T-helper 2 cell (primary cell): ENCODE measurements at places on chromosomes 1 and 21.

DNA sequence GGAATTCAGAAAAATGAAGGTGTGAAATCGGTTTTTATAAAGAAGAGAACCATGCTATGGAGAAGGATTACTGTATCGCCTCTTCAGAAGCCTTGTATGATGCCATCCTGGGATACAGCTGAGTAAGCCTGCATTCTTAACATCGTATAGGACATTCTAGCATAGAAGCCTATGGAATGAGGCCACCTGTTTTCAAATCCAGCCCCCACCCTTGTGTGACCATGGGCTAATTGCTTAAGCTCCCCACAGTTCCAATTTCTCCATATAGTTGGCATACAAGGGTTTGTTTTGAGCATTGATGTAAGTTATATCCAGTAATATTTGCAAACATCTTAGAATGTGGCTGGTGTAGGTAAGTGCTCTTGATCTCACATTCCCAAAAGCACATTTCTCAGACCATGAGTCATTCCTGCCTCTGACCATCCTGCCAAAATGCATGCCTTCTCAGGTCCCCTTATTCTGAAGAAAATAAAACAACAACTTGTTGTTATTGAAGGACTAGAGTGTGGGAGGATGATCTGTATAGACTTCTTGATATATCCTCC, 1.5 kb downstream of the OR14A2 start:
- DNase-seq = no peak

GRCh38 chr21:38821248-38821647, 15.5 kb downstream of the ETS2 start:
- no peak for DNase-seq

DNA sequence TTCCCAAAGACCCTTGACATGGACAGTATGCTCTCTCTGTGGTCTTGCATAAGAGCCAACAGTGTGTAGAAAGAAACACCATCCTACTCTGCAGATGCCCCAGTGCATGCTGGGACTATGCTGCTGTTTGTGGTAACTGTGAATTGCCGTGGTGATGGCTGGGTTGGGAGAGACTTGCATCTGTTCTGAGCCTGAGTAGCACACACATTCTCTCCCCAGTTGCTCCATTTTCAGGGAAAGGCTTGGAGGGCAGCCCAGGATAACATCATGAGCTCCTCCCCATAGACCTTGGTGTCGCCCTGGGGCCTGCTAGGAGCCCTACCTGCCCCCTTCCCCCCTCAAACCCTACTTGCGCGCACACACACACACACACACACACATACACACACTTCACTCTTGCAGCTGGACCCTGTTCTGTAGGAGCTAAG, 120.9 kb upstream of the IPO9 start:
- DNase-seq = no peak

GRCh38 chr1:212873518-212873917, 15.4 kb downstream of the FLVCR1 start:
- DNase-seq = no peak

DNA sequence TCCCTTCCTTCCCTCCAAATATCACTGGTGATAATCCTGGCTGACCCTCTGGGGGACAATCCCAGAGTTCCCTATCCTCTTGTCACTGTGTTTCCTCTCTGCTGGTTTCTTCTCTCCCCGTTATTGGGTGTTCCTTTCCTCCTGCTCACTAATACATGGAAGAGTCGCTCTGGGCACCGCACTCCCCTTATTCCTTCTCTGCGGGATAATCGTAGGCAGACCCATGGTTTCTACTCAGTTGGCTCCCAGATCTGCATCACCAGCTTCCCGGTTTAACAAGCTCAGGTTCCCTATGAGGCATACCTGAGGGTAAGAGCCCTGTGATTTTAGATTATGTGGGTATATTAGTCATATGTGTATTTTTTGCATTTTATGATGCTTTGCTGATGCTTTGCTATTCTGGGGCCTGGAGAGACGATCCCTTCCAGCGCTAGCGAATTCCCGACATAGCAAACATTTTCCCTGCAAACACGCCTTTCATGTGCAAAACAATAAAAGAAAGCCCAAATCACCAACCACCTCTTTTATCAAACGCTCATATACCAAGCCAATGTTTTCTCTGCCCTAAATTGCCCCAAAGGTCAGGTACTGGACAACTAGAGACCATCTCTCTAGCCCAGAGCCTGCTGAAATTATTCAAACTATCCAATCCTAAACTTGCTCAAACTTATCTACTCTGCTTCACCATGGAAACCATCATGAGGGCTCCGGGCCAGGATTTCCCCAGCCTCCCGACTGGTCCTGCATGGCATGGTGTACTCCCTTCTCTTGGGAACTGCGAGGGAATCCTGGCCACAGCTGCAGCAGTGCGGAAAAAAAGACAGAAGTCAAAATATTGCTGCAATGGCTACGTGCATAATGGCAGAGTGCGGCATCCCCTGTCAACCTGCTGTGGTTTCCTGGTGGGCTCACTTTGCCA, 84.2 kb downstream of the PCP4 start:
- DNase-seq = no peak

DNA sequence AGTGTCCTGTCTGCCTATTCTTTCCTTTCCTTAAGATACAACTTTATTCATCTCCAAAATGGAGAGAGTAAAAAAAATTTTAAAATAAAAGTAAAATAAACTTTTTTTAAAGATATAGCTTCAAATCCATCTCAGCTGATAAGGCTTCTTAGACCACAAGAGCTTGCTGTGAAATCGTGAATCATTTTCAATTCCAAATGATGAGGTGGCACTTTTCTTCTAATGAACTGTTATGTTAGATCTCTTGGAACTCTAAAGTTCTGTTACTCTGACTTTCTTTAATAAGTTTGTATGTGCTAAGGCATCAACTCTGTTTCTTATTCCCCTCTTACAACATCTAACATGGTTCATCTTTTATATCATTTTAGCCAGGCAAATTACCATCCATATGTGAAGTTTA, 4.5 kb downstream of the SH3GLB1 start:
- DNase-seq = no peak

DNA sequence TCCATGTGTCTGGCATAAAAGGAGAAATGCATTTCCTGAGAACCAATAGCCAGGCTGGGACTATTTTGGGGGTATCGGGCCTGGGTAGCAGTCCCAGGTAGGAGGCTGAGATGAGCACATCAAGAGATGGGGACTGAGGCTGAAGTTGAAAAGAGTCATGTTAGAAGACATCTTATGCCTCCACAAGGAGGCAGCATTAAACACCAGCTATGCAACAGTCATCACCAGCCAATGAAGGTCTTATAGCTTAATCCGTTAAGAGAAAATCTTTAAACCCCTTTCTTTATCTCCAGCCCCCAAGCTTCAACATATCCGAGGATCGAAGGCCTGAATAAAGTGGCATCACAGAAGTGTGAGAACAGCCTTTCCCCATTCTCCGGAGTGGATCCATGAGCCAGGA, 640.7 kb upstream of the PTBP2 start:
- no peak for DNase-seq

GRCh38 chr1:150815871-150816270, 7.8 kb upstream of the CTSK start:
- DNase-seq = no peak

DNA sequence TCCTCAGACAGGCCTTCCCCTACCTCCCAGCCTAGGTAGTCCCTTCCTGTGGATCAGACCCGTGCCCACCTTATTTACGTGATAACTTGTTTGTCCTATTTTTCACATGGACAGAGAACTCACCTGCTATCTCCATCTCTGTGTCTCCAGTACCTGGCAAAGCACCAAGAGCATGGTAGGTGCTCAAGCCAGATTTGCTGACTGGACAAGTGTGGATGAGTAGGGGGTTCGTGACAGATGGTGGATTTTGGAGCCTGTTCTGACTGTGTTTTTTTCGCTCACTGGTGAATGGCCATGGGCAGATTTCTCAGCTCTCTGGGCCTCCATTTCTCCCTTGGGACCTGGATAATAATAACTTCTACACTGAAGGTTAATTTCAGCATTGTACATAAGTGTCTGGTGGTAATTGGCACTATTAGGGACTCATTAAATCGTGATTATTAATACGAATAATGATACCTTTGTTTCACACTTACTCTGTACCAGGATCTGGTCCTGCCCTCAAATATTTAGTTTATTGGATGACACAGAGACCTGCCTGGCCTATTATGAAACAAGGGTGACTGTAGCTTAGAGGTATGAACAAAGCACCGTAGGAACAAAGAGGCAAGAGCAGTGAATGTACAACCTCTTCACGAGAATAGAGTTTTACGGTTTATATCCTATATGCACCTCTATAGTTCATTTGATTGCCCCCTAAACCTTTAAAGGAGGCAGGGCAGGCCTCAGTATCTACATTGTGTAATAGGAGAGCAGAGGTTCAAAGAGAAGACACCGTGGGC, 24.5 kb upstream of the SLC26A9 start:
- DNase-seq = no peak

GRCh38 chr1:89274411-89274857, 1.8 kb upstream of the GBP5 start:
- DNase-seq = peak; percentile 41

GRCh38 chr21:25170681-25171080, 436.6 kb downstream of the MRPL39 start:
- no peak for DNase-seq

- DNase-seq = peak; percentile 75
Measured at GRCh38 chr1:205791568-205792180, 16.4 kb upstream of the RAB29 start.

GRCh38 chr21:36113647-36114428, 21.0 kb upstream of the CBR3 start:
- DNase-seq = peak; percentile 91

GRCh38 chr1:116775116-116775752, 21.0 kb downstream of the CD2 start:
- no peak for DNase-seq

DNA sequence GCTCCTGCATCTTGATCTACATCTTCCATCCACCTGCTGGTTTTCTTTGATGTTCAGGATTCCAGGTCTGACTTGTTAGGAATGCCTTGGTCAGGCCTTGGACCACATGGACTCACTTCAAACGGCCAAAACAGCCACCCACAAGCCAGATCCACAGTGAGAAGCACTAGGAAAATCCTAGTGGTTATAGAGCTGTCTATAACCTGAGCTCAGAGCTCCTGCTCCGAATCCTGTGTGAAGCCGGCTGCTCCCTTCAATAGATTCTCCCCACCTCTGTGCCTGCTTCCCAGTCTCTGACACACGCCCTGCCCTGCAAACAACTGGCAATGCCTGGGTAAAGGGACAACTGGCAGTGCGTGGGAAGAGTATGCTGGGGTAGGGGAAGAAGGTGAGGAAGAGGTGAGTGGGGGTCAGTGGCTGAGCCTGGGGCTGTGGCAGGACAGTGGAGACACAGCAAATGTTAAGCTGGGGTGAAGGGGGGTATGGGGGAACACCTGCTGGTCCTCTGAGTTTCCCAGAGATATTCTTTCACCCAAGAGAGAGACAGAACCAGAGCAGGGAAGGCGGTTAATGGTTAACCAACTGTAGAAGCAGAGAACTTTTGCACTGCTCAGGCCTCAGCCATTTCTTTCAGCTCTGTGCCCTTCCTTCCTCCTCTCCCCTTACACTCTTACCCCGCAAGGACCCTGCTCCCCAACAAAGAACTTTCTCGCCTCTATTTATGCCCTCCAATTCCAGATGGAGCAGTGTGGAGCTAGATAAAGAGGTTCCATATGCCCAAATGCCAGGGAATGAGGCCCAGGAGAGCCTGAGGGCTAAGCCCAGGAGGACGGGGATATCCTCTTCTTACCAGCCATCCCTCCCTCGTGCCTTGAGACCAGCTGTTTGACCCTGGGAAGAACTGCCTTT, 4.5 kb downstream of the PLXNA2 start:
- DNase-seq = no peak

- no peak for DNase-seq
Measured at GRCh38 chr21:40130476-40130875, 263.2 kb downstream of the PCP4 start.

DNA sequence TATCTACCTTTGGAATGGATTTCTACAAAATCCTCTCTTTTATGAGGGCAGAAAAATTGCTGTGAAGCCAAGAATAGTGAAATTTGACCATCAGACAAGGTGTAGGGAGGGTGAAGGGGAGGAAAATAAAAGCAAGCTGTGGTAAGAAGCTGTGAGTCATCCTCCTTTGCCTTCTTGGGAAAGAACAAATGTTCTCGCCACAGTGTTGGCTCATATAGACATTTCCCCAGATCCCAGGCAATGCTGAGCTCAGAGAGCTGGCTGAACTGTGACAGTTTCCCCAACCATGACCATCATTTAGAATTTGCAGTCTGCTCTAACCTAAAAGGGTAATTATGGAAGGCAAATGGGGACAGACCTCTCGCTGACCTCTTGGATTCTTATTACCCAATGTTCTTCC, 235.4 kb downstream of the PBX1 start:
- DNase-seq = no peak

GRCh38 chr21:31647650-31648049, 11.8 kb upstream of the SOD1 start:
- DNase-seq = no peak

GRCh38 chr1:4784761-4785160, 130.4 kb downstream of the AJAP1 start:
- DNase-seq = no peak

GRCh38 chr1:152148051-152148450, 11.0 kb downstream of the RPTN start:
- no peak for DNase-seq

GRCh38 chr1:26602378-26602959, 72.9 kb downstream of the RPS6KA1 start:
- peak; percentile 64 for DNase-seq

DNA sequence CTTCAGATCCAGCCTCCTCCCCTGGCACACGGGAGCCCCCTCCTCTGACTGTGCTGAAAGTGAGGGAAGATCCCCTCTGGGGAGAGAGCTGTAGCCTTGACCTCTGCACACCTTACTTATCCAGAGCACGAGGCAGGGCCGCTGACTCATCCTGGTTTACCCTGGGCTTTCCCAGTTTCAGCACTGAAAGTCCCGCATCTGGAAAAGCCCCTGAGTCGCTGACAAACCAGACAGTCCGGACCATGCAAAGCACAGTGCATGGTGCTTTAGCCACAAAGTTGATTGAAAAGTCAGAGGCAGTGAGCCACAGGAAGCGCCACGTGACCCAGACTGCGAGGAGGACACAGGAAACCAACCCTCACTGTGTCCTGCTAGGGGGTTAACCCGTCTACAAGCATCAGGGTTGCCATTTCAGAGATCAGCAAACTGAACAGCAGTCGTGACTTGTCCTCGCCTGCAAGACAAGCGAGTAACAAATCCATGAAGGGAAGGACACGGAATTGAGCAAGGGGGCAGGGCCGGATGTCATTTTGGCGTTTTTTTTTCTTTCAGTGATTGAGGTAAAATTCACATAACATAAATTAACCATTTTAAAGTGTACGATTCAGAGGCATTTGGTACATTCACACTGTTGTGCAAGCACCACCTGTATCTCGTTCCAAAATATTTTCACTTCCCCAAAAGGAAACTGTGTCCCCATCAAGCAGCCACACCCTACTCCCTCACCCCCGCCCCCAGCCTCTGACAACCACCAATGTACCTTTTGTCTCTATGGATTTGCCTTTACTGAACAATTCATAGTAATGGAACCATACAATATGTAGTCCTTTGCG, 19.9 kb upstream of the IFNGR2 start:
- DNase-seq = peak; percentile 68
